ENCODE measurements at places on chromosomes 11 and 22.

GRCh38 chr22:27107824-27108223 is 450.4 kb downstream of the MIAT start:
- DNase-seq, result peak; percentile 82

DNA sequence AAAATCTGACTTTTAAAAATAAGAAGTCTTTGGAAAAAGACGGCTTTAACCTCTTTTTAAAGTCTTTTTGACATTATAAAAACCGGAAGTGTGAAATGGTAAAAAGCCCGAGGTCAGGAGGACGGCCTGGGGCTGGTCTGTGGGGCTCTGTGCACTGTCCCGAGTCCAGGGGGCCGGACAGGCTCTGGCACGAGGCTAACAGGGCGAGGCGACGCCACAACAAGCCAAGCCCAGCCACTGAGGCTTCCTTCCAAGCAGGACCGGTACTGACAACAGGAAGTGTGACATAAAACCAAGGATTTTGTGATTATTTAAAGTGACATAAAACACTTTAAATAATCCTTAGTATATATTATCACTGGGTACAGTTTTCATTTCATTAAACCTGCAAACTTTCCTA is 39.2 kb downstream of the BRD1 start:
- DNase-seq, result no peak

- DNase-seq, result no peak
Observed at GRCh38 chr22:39690881-39691605, 120.5 kb downstream of the CACNA1I start.

DNA sequence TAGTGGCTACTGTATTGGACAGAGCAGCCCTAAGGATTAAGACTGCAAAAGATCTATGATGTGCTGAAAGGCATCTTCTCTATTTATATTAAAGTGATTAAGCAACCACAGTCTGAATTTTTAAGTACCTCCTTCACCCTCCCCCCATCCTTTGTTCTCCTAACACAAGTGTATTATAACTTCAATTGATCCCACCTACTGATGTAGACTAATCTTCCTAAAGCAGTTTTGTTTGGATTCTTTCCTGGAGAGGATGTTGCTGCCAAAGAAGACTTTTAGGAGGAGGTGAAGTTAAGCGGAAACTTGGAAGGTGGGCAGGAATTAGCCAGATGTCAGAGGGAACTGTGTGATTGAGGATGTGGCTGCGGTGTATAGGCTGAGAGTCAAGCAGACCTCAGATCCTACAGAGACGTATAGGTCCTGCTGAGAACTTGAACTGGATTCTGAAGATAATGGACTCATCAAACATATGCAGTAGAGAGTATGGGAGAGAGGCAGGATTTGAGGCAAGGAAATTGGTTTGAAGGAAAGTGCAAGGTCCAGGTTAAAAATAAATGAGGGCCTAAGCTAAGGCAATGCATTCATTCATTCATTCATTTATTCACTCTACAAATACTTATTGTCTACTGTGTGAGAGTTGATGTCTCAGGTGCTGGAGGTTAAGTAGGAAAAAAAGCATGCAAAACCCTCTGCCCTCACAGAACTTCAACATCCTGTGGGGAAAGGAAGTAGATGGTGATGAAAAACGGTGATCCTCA is 5.2 kb upstream of the RASSF10 start:
- no peak for DNase-seq

GRCh38 chr11:105004021-105004420 is 18.9 kb downstream of the CASP5 start:
- DNase-seq, result peak; percentile 25

DNA sequence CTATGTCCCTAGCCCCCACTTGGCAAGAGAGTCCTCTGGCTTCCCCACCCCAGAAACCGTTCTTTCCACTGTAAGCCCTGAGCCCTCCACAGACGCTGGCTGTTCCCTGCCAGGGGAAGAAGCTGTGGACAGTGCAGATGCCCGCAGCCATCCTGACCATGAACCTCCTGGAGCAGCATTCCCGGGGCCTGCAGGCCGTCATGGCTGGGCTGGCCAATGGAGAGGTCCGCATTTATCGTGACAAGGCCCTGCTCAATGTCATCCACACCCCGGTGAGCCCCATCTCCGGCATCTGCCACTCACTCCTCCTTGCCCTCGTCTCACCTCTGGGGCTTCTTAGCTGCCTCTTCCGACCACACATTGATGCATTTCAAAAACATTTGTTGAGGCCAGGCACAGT is 13.2 kb downstream of the BBS1 start:
- no peak for DNase-seq

DNA sequence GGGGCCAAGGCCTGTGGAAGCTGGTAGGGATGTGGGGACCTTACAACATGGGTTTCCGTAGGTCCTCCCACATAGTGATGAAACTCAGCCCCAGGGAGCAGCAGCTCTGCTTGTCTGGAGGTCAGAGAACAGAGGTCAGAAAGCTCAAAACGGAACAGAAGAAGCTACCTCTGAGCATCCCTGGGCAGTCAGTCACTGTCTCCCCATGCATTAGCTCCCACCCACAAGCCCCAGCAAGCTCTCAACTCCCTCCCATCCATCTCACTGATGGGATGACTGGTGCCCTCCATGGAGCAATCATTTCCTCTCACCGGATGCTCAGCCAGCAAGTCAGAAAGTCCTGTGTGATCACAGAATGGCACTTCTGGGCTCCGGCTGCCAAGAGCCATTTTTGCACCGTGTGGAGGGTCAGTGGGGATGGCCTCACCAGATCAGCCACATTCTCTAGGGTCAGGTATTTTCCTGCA is 1.9 kb downstream of the TPP1 start:
- DNase-seq, result no peak

DNA sequence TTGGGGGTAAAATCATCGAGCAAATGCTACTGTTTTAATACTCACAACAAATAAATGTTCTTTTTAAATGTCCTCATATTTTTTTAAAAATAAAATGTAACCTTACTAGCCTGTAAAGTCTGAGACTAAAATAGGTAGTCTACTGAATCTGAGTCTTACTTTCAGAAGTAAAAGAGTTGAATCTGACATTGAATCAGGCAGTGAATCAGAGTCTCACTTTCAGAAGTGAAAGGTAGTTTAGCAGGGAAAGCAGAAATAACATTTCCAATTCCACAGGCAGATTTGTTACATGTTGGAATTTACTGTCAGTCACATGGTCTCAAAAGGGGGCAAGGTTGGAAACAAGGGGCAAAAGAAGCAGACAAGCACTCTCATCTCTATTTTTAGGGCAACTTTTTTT is 143.0 kb downstream of the ELP4 start:
- no peak for DNase-seq

- no peak for DNase-seq
Observed at GRCh38 chr22:40123387-40123786, 54.3 kb upstream of the TNRC6B start.

DNA sequence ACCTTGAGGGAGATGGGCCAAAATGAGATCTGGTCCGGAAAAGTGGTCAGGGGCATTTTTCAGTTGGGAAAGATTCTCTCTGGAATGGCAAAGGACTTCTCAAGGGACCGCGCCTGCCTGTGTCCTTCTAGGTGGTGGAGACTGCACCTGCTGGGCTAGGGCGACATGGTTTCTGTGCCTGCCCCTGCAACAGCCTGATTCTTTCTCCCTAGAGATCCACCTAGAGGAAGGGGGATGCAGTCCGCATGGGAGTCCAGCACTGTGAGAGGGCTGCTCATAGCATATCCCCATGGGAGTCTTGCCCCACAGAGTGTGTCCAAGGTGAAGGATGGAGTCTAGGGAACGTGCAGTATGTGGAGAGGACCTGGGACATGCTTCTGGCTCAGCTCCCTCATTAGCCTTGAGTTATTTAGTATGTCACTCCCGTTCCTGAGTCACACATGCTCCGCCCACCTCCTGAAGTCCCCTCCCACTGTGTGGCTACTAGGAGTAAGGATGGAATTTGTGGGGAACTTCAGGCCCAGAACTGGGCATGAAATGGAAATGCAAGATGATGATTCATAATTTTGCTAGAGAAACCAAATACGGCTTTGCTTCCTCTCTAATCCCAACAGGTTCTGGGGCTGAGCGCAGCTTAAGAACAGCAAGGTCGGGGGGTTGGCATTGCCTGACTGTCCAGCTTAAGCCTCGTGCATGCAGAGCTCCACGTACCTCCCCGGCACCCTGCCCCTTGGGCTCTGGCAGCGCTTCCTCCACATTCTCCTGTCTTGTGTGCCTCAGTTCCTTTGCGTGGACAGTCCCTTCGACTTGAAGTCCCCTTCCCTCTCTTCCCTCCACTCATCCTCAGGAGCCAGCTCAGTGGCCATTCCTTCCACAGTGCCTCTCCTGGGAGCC is 35.0 kb downstream of the GRIK4 start:
- peak; percentile 84 for DNase-seq

DNA sequence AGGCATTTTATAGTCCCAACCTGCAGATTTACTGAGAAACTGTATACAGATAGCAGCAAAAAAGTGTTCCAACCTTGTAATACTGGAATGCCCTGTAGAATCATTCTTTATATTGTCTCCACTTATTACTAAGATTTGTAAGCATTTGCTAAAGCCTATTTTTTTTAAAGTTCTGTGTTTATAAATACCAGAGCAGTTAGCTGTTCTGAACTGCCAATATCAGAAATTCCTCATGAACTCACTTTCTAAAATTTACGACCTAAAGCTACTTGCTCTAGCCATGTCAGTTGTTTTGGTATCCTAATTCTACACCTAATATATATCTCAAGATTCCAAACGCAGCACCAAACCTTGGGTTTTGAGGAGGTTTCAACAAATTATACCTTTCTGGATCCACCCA is 103.2 kb downstream of the C11orf65 start:
- no peak for DNase-seq

- DNase-seq, result no peak
Observed at GRCh38 chr11:73461335-73461840, 85.2 kb downstream of the RELT start.

- DNase-seq, result no peak
Observed at GRCh38 chr22:50257451-50258360, 3.8 kb downstream of the MAPK12 start.

DNA sequence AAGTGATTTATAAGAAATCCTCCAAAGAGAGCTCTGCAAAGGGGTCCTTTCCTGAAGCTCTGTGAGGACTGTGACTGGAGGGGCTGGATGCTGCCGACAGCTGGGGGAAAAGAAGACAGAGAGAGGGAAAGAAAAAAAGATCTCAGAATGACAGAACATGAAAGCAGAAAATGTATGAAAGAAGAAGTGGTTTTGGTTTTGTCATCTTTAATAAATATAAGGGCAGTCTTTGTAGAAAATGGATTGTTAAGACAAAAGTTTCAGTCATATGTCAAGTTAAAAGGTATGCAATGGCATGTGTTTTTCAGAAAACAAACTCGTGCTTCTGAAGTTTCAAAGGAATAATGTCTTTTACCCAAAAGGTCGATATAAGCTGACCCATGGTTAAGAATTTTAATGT is 105.5 kb downstream of the CCDC83 start:
- no peak for DNase-seq

- no peak for DNase-seq
Observed at GRCh38 chr11:65558002-65558929, at the start of gene LTBP3. LTBP3 (minus strand) TSS chr11:65558359; CDS start chr11:65557959, 400 bp downstream.

DNA sequence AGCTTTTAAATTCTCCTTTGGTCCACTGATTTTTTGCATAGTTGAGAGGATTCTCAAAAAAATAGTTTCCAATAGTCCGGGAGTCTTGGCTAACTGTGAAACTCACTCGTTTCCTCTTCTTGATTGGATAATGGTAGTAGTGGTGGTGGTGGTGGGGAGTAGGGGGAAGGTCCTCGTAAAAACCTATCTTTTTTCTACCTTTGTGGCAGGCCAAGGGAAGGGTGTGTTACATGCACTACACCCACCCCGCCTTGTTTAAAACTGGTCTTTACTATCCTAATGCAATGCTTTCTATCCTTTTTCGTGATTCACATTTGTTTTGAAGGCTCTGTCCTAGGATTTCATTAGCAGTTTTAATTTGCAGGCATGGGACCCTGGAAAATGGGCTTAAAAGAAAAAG is 4.8 kb downstream of the TEAD1 start:
- no peak for DNase-seq

GRCh38 chr11:125155100-125155444 is 9.5 kb upstream of the PKNOX2 start:
- DNase-seq, result no peak

DNA sequence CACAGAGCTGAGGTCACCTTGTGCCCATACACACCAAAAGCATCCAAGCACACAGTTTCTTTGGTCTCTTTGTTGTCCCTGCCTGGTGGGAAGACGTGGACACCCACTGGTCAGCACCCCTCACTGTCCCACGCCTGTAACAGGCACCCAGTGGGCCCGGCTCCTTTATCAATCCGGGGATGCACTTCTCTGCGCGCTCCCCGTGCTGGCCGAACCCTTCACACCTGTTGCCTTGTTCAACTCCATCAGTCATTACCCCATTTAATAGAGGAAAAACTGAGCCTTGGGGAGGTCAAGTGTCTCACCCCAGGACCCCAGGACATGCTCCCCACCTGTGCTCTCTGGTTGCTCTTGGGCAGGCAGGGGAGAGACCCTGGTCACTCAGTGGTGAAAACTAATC is 49.7 kb upstream of the FGF3 start:
- no peak for DNase-seq

DNA sequence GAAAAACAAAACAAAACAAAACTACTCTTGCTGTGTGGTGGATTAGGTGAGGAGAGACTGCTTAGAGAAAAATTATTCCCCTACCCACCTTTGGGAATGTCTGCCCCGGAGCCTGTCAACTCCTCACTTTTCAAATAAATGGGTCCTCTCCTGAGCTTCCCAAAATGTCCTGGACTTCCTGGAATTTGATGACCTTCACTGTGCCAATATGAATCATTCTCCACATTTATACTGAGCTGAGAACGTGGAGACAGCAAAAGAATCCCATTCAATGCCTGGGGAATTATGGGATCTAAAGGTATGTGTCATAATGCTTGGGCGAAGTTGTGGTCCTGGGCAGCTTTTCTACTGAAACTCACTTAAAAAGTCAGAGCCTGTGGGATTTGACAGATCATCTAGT is 136.8 kb downstream of the KIF18A start:
- DNase-seq, result no peak

DNA sequence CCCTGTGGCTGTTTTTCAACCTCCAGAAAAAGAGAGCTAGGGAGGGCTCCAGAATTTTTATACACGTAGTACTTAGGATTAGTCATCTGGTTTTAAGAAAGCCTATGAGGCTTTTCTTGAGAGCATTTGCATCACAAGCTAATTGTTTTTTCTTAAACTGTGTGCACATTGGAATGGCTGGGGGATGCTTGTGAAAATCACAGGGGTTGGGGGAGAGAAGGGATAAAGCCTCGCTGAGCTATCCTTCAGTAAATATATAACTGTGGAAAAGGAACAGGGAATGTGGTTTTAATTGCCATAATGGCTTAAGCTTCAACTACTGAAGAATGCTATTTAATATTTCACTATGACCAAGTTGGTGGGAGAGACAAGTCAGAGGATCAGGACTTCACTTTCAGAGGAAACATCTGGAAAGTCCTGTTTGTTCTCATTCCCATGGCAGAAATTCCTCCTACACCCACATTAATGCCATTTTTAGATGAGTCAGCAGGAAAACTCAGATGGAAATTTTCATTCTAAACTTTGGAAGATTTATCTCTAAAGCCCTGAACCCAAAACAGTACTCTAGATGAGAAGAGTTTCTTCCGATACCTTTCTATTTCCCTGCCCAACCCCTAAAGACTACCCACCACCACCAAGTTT is 591.3 kb downstream of the LRRC4C start:
- no peak for DNase-seq
